NT2/D1 (cell line): ENCODE measurements at places on chromosomes 4 and X.

GRCh38 chr4:154616731-154617130, 4.3 kb upstream of the FGG start:
- DNase-seq, result no peak

DNA sequence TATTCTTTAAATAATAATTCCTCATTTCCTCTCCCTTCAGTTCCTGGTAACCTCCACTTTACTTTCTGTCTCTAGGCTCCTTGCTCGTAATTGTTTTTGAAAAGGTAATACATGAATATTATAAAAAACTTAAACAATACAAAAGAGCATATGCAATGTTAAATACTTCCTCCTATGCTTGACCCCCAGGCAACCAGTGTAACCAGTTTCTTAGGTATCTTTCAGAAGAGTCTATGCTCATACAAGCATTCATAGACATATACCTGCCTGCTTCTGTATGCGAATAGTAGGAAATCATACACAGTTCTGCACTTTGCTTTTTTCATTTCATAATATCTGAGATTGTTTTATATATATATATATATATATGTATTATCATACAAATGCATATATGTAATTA, 2.6 kb upstream of the MID2 start:
- no peak for DNase-seq

DNA sequence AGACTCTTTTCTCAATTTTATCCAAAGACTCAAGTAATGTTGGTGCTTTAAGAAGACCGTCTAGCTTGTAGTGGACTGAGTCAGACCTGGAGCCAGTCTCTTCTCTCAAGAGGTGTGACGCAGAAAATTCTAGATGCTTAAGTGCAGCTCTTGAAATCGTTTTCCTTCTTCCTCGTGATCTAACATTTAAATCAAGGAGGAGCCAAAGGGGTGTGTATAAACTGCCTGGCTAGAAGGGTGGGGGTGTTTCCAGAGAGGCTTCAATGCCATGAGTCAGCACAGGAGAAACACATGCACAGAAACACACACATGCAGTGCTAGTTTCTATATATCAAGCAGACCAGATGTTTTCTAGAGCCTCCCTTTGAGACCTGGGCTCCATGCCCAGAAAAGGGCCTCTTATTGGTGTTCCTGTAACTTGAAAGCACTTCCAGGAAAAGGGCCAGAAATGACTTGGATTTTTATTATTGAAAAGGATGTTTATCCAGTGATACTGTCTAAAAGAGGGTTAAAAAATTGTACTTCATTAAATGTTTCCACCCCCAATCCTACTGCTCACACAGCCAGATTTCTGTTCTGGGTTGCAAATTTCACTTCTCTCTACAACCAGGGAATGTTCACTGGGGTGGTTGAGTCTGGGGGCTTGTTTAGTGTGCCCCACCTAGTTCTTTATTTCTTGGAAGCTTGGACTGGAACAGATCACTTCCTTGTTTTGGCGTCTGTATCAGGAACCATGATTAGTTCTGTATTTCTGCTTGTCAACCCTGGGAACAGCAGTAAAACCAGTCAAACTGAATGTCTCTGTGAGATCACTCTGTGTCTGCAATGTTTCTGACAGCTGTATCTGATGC, at the start of gene CLIC2:
Gene CLIC2, minus strand, starts transcription at position 129 of the 851 bp plus-strand sequence. CDS start 187 bp downstream, outside the sequence.
- DNase-seq, result no peak

- no peak for DNase-seq
Measured at GRCh38 chr4:152771741-152772533, 7.6 kb downstream of the TIGD4 start.

GRCh38 chrX:72238183-72238582, 644 bp downstream of the ERCC6L start:
- no peak for DNase-seq
